ENCODE measurements at places on chromosomes 7 and 10.

DNA sequence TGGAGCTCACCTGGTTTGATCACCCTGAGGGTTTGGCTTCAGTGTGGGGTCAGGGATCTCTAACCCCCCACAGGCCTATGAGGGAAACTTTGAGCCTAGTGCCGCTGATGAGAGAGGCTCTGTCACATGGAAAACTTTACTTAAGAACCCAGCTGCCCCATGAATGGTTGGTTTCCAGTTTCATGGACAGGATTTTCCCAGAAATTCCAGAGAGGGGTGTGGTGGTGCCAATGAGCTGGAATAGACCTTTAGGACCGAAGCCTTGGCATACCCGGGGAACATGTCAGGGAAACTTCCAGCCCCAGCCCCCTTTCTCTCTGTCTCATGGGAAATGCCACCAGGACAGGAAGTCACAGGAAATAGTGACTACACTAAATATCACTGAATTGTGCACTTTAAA, 36.9 kb downstream of the AKR1B1 start:
- DNase-seq, result no peak

DNA sequence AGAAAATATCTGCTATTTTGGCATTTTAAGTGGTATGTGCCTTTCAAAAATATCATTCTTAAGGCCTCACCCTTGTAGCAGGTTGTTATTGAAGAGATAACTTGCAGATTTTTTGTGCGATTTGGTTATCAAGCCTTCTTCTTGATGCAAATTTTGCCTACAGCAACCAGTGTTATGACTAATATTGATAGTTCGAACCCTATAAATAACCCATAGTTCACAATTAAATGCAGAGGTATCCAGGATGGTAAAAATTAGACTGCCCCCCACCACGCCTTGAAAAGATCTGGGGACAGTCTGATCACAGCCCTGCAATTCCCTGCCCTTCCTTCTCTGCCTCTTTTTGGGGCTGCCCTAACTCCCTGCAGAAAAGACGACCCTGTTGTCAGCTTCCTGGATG, 28.4 kb upstream of the RAPGEF5 start:
- no peak for DNase-seq

DNA sequence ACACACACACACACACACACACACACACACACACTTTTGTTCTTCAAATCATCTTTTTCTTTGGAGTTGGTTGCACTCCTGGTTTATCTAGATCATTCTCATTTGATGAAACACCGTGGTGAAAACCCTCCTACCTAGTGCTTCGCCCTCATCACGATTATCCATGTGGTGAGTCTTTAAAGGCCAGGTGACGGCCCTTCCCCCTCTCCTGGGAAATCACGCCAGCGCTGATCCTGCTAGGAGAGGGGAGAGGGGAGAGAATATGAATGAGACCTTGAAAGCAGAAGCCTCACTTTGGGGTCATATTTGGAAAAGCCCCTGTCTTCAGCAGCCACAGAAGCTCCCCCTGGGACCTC, 103.9 kb upstream of the LRRC4 start:
- no peak for DNase-seq

DNA sequence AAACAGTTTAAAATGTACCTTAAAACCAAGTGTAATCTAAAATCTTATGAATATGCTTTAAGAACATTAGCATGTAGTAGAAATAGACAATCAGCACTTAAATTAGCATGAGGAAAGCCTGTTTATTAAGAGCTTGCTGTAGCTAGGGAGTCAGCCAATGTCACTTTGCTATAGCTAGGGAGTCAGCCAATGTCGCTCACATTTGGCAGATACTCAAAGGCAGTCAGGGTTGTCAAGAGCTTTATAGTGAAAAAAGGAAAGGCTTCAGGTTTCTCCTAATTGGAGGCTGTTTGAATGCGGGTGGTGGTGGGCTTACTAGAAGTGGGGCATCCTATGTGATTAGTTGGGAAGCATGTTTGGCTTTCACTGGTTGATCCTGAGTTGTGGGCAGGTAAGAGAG, 226.2 kb upstream of the DGKB start:
- DNase-seq, result no peak

DNA sequence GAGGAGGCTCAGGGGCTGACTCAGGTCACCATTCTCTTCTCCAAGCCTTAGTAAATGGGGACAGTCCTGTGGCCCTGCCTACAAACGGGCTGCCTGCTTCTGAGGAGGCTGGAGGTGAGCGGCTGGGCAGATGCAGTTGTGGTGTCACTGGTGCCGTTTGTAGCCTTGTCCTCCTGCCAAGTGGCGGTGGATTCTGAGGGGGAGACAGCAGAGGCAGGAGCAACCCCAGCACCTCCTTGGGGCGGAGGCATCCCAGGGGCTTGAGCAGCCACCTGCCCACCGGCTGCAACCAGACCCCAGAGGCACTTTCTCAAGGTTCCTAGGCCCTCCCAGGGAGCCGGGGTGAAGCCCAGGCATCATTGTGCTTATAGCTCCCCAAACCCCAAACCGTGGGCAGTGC, 112.5 kb downstream of the ZMIZ1 start:
- no peak for DNase-seq

- DNase-seq, result peak; percentile 8
These were observed 1531.1 kb upstream of the LRRTM3 start for GRCh38 chr10:65394502-65395297.

DNA sequence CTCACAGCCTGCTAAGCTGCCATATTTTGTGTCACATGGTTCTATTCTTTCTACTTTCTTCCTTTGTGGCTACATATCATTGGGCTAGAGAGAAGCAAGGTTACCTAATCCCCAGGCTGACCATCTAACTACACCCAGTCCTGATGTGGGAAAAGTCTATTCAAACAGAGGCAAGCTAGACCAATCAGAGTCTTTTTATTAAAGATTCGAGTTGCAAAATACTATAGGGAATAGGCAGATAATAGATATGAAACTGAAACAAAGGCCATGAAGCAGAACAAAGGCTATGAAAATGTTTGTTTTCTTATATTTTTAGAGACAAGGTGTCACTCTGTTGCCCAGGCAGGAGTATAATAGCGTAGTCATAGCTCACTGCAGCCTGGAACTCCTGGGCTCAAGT, 36.7 kb downstream of the MTERF1 start:
- no peak for DNase-seq

- DNase-seq, result no peak
These were observed 19.5 kb downstream of the CYP3A4 start for GRCh38 chr7:99764478-99764877.

- DNase-seq, result no peak
These were observed 73.3 kb upstream of the NANOS1 start for GRCh38 chr10:118955951-118956801.

GRCh38 chr10:12459340-12459739, 110.0 kb downstream of the CAMK1D start:
- no peak for DNase-seq

DNA sequence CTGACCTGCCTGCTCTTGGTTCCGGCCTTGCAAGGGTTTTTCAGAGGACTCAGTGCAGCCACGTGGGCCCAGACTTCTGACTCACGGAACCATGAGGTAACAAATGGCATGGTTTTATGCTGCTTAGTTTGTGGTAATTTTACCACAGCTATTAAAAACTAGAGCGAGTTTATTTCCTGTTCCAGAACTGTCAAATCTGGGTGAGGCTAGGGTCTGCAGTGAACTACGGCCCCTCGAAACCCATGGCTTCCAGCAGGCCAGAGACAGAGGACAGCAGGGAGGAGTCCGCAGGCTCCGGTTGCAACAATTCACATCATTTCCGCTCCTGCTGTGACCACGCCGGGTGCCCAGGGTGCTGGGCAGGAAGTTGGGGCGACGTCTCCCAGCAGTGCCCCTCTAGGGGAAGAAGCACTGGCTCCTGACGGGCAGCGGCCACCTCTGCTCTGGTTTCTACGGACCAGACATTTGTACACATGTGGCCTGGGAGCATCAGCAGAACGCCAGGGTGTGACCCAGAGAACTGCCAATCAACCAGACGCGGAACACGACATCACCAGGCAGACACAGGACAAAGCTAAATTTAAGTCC, 74.8 kb downstream of the ADARB2 start:
- DNase-seq, result no peak

DNA sequence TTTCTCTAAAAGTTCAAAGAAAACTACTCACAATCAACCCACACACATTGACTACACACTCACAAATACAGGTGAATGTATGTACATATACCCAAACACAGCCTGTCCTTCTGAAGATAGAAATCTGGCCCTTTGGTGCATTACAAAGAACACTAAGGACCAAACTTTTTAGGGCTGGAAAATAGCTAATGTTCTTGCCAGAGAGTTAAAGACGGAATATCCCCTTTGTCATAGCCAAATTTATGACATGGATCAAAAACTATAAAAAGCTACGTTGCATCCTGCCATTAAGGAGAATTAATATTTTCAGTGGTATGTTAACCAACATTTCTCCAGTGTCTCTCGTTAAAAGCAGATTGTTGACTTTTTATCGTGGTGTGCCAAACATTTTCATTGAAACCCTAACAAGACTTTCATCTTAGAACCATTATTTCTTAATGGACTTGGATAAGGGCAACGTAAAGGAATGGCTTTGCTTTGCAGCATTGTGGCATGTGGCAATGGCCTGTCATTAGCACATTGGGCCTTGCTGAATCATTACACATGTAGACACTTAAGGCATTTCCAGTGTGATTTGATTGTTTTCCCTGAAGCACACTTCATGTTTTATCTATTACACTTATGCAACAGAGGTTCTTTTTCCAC, 150.9 kb upstream of the MEOX2 start:
- no peak for DNase-seq

GRCh38 chr10:24681572-24682088, 42.1 kb downstream of the ARHGAP21 start:
- no peak for DNase-seq

All from RKO (cell line).